ENCODE measurements at places on chromosomes 11 and 22.

DNA sequence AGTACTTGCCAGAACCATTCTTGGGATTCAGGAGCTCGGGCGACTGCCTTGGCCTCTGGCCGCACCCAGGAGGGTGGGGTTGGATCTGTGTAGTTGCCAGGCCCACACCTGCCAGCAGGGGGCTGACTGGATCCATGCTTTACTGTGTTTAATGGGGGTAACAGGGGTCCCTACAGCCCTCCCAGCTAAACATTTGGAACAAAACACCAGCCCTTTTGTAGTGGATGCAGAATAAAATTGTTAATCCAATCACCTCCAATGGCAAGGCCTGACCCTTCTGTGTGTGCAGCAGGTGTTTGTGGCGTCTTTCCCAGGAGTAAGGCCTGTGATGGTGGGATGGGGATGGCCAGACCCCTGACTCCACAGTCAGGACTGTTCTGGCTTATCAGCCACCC lies 22.5 kb downstream of the SUN2 start:
- no peak for DNase-seq

GRCh38 chr11:131584785-131585592 lies 214.6 kb downstream of the NTM start:
- DNase-seq: no peak

DNA sequence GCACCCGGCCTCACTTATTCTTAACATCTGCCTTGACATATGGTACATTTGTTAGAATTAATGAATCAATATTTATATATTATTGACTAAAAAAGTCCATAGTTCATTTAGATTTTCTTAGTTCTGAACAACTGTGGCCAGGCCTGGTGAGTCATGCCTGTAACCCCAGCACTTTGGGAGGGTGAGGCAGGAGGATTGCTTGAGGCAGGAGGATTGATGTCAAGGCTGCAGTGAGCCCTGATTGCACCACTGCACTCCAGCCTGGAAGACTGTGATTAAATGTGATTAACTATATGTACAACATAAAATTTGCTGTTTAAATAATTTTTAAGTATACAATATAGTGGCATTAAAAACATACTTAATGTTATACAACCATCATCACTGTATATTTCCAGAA lies 5.6 kb downstream of the UVRAG start:
- no peak for DNase-seq

DNA sequence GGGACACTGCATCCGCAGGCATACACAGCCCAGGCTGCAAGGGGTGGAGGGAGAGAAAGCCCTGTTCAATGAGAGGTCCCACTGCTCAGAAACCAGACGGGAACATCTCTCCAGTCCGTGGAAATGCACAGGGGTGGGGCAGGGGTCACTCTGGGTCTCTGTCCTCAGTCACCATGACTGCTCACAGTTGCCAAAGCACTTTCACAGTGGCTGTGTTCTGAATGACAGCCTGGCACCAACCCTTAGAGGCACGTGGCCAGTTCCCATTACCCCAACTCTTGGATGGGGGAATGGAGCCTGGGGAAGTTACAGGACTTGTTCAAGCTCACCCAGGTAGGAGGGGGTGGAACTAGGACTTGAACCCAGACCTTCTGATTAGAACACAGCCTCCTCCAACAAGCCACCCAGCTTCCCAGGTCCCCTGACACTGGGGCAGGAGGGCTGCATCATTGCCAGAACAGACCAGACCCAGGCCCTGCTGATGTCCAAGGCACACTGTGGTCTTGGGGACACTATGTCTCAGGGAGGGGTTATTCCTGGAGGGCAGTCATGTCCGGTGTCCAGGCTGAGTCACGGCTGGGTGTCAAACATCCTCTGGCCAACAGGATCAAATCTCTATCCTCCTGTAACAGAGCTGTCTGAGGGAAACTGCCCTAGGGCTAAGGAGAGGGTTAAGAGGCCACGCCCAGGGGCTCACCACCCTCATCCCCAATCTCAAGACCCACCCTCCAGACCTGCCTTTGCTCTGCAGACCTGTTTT lies 8.2 kb downstream of the ZNF70 start:
- no peak for DNase-seq

- no peak for DNase-seq
Observed at GRCh38 chr11:115925568-115926090, 421.4 kb upstream of the CADM1 start.

GRCh38 chr11:65692367-65692766 lies 19.7 kb upstream of the KAT5 start:
- no peak for DNase-seq

GRCh38 chr22:19492504-19493174 lies 12.9 kb downstream of the CDC45 start:
- DNase-seq: no peak

- DNase-seq: no peak
Observed at GRCh38 chr11:132466983-132467382, 1065.3 kb downstream of the OPCML start.

DNA sequence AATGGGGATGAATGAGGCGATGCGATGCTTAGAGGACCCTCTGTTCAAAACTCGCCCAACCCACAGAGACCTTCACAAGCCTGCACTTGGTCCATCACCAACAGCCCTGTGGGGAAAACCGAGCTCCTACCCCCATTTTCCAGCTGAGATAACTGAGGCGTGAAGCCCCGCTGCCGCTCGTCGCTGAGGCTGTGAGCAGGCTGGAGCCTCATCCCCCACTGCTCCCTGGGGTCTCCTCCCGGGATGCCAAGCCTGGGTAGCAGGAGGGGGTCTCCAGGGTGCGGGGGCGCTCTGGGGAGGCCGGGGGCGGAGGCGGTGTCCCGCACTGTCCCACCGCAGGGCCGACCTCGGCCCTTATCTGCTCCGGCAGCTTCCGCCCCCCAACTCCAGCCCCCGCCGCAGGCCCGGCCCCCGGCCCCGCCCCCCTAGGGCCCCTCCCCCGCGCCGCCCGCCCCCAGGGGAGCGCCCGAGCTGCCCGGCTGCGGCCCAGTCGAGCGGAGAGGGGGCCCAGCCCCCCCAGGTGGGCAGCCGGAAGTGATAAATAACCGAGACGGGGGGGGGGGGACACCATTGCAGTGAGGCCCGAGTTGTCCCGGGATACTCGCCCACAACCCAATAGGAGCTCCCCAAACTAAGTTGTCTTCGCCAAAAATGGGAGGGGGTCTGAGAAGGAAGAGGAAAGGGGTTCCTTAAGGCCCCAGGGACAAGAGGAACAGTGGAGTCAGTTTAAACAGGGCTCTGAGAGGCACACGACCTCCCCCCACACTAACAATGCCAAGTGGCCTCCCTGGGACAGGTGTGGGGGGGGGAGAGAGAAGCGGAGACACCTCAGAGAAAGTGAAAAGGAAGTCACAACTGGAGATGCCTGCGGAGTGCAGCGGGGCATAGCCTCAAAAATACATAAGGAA lies 8.3 kb upstream of the SLC39A13 start:
- no peak for DNase-seq

DNA sequence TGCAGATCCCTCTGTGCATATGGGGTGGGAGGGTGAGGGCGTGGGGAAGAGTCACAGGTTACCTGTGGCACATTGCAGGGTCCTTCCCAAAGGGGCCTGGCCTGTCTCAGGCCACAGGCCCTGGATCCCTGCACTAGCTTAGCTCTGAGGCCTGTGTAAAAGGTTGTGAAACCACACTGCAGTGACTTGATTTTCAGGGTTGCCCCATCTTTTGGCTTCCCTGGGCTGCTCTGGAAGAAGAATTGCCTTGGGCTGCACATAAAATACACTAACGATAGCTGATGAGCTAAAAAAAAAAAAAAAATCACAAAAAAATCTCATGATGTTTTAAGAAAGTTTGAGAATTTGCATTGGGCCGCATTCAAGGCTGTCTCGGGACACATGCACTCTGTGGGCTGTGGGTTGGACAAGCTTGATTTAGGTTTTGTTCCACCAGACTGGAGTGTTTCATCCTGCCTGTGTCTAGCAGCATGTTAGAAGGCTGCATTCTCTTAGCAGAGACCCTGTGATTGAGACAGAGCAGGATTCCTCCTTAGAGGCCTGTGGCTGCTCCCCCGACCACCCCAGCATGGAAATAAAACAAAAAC lies 35.9 kb upstream of the TREH start:
- DNase-seq: no peak

DNA sequence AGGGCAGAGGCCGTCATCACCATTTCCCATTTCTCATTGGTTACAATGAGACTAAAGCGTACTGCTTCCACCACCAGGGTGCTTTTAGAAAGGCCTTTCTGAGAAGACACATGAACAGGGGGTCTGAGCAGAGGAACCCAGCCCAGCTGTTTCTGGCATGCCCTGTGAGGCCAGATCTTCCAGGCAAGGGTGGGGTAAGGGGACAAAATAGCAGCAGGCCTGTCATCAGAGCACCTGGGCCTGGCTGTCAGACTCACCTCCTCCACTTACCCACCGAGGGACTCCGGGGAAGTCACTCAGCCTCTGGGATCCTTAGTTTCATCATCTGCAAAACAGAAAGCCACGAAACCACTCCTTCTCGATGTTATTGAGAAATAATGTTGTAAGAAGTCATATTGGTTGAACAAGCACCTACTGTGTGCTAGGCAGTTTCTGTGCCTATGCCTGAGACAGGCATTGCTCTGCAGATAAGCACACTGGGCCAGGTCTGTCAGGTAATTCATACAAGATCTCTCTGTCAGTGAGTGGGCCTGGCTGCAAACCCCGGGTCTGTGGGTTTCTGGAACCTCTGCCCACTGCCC lies 8.8 kb upstream of the WNT11 start:
- DNase-seq: no peak

DNA sequence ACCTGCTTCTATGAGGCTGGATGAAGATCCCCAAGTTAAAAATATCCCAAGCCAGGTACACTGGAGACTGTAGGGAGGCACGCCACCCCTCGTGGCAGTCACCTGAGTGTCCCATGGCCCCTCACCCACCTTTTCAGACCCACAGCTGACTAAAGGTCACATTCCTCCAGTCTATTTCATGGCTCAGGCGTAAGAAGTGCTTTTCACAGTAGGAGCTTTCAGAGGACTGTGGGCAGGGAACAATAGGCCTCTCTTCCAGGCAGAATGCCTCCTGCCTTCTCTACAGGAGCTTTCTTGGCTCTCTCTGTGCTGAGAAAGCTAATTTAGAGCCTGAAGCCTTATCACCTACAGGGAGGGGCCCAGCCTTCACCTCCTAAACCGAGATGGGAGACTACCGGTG lies 73.8 kb downstream of the C11orf58 start:
- DNase-seq: no peak

- DNase-seq: no peak
Observed at GRCh38 chr11:46315783-46316563, 31.3 kb upstream of the DGKZ start.

Measured in activated naive CD8-positive, alpha-beta T cell treated with anti-CD3 and anti-CD28 coated beads, Interleukin-2, amount 50 U/mL, for 16 hours (primary cell).